ENCODE measurements at places on chromosomes 2 and 18. TPM values are rescaled to one million over a fixed set of nuclear protein-coding genes. Genes with fewer than 3 reads are reported as not detected.

- no peak for DNase-seq
Measured at GRCh38 chr2:42558827-42559226, 9.6 kb upstream of the MTA3 start.

DNA sequence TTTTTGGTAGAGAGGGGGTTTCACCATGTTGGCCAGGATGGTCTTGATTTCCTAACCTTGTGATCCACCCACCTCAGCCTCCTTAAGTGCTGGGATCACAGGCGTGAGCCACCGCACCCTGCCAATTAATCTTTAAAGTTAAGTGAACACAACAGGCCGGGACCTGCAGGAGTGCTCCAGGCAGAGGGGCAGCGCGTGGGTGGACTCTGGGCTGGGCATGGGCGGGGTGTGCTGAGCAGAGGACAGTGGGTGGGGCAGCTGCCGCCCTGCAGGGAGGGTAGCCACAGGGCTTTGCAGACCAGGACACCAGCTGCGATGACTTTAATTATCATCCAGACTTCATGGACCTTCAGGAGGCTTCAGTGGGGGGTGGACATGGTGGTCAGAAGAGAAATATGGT is 8.8 kb upstream of the GPR148 start:
- no peak for DNase-seq

- DNase-seq, result no peak
Measured at GRCh38 chr2:195312662-195313061, 344.4 kb upstream of the SLC39A10 start.

DNA sequence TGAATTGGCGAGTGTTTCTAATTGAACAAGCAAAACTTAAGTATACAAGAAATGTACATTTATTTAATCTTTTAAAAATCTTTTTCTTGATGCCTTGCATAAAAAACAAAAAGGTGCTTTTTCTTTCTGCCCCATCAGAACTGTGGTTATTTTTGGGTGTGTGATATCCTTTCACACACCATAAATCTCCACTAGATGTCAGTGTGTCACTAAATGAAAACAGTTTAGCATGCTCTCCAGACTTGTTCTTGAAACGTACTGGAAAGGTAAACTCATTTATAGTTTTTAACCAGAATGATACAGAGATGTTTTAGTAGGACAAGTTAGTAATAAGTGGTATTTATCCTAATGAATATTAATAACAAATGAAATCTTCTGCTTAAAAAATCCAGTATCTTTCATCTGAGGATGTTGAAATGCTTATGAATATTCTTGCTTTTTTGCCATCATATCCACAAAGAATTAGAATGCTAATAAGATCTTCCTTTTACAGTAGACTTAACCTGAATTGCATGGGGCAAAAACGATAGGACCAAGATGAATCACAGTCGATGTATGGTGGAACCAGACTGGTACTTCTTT is 96.8 kb downstream of the UBE2E3 start:
- DNase-seq, result peak; percentile 12

Gene C2orf78
- not detected for total RNA-seq

GRCh38 chr18:76720683-76721082 is 101.7 kb upstream of the ZNF236 start:
- DNase-seq, result no peak

GRCh38 chr2:192775459-192776262 is 580.9 kb upstream of the TMEFF2 start:
- no peak for DNase-seq

GRCh38 chr2:169116327-169116726 is 47.0 kb downstream of the DHRS9 start:
- DNase-seq, result no peak

GRCh38 chr2:195984923-195985726 is 83.5 kb downstream of the DNAH7 start:
- no peak for DNase-seq

- no peak for DNase-seq
Measured at GRCh38 chr18:3610188-3610708, 160.3 kb downstream of the TGIF1 start.

Gene SLC14A1
- 96.9 TPM for total RNA-seq

DNA sequence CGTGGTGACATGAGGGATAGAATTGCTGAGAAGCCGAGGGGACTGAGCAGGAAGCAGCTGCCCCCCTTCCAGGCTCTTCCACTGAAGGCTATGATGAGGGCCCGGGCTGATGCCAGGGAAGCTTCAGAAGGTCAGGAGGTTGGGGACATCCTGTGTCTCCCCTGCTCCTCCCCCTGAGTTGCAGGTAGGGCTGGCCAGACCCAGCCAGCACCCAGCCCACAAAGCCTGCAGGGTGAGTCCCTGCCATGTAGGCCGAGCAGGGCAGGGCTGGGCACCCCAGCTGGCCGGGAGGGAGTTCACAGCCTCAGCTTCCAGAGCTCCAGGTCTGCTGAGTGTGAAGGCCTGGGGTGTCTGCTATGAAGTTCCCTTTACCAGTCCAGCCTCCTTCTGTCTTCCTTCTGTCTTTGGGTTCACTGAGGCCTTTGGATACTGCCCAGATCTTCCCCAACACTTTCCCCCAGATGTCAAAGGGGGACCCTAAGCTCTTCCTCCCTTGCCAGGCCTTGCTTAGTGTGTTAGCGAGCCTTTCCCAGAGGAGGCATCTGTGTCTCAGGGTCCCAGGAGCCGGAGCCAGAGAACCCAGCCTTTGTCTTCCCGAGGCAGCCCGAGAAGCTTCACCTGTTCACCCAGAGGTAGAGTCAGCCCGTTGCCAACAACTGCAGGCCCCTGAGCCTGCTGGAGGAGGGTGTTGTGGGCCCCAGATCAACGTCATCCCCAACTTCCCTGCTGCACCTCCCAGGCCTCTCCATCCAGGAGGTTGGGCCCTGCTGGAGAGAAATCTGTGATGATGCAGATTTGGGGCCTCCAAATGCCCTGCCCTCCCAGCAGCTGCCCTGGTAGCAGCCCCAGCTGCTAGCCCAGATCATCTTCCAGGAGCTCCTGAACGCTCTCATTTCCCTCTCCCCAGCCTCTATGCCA is 3.6 kb upstream of the NCL start:
- DNase-seq, result no peak

- no peak for DNase-seq
Measured at GRCh38 chr2:144509001-144509878, 10.7 kb downstream of the ZEB2 start.

GRCh38 chr18:58896268-58896667 is 31.6 kb downstream of the ZNF532 start:
- no peak for DNase-seq

DNA sequence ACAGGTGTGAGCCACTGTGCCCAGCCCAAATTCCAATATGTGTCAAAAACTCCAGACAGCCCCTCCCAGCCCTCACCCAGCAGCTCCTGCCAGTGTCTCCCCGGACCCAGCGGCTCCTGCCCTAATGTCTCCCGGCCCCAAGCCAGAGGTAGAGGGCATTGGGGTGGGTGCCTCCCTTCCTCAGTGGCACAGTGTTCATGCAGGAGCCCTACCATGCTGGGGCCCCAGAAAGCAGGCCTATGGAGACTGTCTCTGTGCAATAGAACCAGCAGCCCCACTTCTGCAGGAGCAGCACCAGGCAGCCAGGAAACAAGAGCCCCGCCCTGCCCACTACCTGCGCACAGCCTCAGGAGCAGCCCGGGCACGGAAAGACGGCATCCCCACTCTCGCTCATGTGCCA is 70.4 kb downstream of the EIPR1 start:
- DNase-seq, result no peak

DNA sequence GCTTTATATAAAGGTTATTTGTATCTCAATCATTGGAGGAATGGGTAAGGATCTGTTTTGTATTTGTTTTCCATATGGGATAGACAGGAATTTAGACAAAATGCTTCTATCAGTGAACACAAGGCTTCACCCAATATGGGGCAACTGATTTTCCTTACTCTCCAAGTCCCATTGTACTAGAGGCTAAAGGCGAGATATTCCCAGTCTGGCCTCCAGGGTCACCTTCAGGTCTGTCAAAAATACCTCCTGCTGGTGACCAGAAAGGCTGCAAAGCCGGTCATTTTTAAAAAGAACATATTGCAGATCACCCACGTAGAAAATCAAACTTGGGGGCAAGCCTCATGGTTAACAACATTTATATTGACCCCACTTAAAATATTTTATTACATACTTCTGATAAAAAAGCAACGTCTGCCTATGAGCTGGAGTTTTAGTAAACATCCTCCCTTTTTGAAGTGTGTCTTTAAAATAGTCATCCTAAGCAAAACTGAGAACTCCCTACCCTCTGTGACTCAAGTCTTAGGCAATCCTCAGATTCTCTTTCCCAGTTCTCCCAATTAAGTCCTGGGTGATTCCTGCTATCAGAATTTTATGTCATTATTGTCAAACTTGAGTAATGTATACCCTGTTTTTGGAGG is 276.6 kb downstream of the MREG start:
- DNase-seq, result no peak

- peak; percentile 52 for DNase-seq
Measured at GRCh38 chr18:10354241-10354811, 100.1 kb upstream of the APCDD1 start.

- no peak for DNase-seq
Measured at GRCh38 chr2:150042500-150043171, 444.8 kb downstream of the RND3 start.

All from mucosa of gallbladder (tissue), 1 donor.